ENCODE measurements at places on chromosomes 4 and X.

GRCh38 chrX:3962511-3963311 lies 249.3 kb upstream of the PRKX start:
- peak; percentile 37 for DNase-seq

DNA sequence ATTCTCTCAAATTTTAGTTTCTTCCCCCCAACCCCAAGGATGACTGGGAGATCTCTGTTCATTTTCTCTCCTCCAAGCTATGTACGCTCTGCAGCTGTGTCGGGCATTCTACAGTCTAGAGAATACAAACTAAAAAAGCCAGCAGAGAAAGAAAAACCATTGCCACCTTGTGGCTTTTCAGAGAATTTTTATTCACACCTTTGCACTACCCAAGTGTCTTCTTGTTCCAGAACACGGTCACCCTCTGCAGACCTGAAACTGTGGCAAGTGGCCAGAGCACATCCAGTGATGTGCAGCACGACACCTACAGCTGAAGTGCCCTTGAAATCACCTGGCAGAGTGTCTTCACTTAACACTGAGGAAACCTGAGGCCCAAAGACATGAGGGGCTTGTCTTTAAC lies 68.6 kb downstream of the CHST7 start:
- DNase-seq = peak; percentile 26

- no peak for DNase-seq
Measured at GRCh38 chr4:18582841-18583240, 561.3 kb upstream of the LCORL start.

DNA sequence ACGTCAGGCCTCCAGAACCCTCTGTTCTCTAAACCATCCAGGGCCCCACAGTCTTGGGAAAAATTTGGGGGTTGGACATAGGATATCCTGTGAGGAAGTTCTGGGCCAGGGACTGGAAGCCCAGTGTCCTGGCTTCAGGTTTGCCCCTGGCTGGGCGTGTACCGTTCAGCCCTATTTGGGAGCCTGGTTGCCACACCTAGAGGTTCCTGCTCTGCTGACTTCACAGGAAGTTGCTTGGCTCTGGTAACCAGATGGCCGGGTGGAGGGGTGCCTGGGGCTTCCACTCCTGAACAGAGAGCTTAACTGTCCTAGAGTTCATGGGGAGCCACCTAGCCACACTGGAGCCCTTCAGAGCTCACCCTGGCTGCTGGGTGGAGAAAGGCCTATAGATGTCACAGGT lies 1.1 kb downstream of the TAFAZZIN start:
- no peak for DNase-seq

- DNase-seq = no peak
Measured at GRCh38 chr4:186920483-186920882, 196.8 kb upstream of the FAT1 start.

GRCh38 chr4:39544580-39545315 lies 17.5 kb upstream of the UGDH start:
- no peak for DNase-seq

DNA sequence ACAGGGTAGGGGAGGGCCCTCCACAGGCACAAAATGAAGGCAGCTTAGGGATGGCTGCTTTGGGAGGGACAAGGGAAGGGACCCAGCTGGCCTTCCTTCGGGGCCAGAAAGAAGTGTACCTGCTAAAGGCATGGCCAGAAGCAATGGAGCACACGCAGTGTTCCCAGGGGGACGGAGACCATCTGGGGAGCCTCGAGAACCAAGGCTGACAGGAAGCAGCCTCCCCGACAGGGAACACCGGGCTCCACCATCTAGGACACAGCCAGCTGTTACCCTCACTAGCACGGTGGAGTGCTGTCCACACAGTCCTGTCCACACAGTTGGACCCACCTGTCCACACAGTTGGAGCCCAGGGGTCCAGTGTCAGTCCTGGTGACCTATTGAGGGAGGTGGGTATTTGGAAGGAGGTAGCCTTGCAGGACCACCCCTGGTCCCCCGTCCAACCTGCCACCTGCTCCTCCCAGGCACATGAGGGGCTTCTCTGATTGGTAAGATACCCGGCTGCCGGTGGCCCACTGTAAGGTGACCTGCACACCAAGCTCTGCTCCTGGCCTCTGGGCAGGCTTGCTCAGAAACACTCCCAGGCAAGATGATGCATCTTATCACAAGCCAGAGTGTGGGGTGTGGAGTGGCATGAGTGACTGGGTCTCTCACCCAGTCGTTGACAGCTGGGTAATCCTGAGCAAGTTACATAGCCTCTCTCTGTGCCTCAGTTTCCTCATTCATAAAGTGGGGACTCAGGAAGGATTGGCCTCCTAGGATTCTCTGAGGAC lies 20.5 kb upstream of the AFAP1 start:
- DNase-seq = no peak

DNA sequence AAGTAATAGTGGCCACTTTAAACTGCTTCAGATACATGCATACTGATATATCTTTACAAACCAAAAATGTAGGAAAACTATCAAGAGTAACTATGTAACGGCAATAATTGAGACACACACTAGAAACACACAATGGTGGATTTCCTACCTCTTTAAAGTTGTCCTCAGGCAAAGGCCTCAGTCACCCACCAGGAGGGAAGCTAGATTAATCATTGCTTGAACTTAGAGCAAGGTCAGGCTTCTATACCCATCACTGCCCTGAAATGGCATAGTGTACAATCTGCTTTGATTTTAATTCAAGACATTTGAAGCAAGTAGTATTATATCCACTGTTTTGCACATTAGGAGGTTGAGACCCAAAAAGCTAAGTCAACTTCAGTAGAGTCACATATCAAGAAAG lies 110.9 kb downstream of the AREG start:
- DNase-seq = no peak

DNA sequence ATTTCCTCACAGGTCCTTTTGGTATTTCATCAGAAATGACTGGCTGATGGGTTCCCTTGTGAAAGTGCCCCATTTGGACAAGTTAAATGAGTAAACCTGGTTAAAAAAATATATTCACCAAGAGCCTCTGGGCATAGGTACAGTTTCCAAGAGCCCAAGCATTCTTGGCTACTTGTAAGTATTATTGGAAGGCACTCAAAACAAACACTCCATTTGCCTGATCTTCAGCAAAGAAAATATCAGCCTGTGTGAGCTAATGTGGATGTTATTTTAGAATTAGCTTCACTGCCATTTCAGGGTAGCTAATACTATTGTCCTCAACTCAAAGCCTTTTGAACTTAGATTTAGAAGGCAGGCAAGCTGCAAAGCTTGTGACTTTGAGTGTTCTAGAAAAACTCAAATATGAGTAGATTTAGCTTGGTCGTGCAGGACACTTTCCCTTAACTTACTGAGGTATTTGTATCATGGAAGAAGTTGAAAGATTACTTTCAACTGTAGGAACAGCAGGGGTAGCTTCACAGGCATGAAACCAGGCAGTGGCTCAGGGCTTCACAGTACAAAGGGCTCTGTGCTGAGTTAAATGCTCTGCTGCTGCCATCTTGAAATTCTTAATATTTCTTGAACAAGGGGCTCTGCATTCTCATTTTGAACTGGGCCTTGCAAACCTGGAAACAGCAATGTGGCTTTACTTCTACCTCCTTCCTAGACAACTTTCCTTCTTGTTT lies 177.2 kb downstream of the AMELX start:
- no peak for DNase-seq

DNA sequence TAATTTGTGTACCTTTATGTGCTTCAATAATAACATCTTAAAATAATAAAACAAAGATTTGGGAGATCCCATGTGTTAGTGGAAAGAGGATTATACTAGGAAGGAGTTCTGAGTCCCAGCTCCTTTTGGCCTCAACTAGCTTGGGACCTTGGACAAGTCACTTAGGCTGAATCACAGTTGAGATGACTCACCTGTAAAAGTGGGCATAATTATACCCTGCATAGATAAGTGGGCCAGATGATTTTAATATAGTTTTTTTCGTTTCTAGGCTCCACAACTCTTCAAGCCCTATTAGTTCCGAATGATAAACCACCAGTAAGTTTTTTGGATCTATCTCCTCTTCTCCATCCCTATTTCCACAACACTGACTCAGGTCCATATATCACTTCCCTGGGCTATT lies 131.8 kb downstream of the ENOX2 start:
- no peak for DNase-seq

- DNase-seq = no peak
Measured at GRCh38 chr4:136573460-136573859, 958.8 kb downstream of the PCDH18 start.

DNA sequence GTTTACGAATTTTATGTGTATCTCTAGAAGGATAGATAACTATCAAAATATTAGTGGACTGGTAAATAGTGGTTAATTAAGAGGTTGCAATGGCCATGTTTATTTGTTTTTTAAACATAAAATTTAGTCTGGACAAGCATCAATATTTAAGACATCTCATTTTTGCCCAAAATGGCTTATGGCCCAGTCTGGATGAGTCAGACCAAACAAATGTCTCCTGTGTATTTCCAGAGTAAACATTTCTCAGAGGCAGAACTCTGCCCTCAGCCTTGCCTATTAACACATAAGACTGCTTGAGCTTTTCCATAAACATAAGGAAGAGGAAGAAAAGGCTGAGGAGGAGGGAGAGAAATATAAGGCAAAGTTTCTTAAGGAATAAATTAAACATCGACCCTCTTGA lies 277.1 kb upstream of the DIAPH2 start:
- no peak for DNase-seq

DNA sequence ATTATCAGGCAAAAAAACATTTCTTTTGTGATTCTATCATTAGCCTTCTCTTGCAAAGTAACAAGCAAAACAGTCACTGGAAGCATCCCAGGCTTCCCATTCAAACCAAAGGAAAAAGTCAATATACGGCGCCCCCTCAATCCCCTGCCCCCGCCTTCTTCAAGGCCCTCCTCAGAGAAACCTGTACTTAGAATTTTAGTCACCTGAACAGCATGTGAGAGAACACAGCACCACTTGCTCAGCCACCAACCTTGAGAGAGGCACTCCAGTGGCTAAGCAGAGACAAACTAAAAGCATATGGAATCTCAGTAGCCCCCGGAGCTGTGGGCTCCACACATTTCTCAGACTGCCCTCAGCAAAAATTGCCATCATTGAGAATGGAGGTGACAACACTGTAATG lies 25.2 kb downstream of the LEF1 start:
- peak; percentile 19 for DNase-seq
